Natural killer cell treated with Interleukin-12 subunit alpha and Interleukin-12 subunit beta and Interleukin-15 and Interleukin-18, amount 100 ng/mL, for 72 hours (primary cell): ENCODE measurements at places on chromosomes 7 and 10. TPM values are rescaled to one million over a fixed set of nuclear protein-coding genes. Genes with fewer than 3 reads are reported as not detected.
A peak's percentile ranks its signal among the peaks of the same experiment; 100 is the strongest.

GRCh38 chr10:30366829-30367228 is 17.8 kb upstream of the MTPAP start:
- peaks cover 2% of the 10 kb centered on the region for H3K27me3 ChIP-seq
- no peaks in the 10 kb centered on the region for H3K4me1 ChIP-seq
- no peak for DNase-seq
- no peak overlapping the region for H3K4me3 ChIP-seq
- no peaks in the 10 kb centered on the region for H3K36me3 ChIP-seq
- H3K27ac ChIP-seq, result no peak overlapping the region

DNA sequence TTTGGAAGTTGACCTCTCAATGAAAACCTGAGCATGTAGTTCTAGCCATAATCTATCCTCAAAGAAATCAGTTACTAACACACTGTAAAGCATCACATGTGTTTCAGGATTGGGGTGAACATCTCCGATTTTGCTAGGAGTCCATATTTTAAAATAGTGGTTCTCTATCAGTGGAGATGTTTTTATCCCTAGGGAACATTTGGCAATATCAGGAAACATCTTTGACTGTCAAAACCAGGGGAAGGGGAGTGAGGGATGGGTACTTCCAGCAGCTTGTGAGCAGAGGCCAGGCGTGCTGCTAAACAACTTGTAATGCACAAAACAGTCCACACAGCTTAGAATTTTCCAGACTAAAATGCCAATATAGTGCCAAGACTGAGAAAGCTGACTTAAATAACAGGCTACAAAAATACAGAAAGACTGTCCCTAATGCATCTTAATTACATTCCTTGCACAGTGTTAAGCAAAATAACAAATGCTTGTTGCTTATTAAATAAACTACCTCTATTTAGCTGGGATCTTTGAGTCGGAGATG is 120.9 kb downstream of the CRPPA start:
- H3K4me1 ChIP-seq, result no peaks in the 10 kb centered on the region
- no peak overlapping the region for H3K27ac ChIP-seq
- H3K4me3 ChIP-seq, result no peak overlapping the region
- H3K27me3 ChIP-seq, result no peaks in the 10 kb centered on the region
- no peak for DNase-seq
- H3K36me3 ChIP-seq, result no peaks in the 10 kb centered on the region

GRCh38 chr7:115707258-115708012 is 323.1 kb downstream of the TFEC start:
- H3K36me3 ChIP-seq, result no peaks in the 10 kb centered on the region
- no peak overlapping the region for H3K27ac ChIP-seq
- H3K4me1 ChIP-seq, result no peaks in the 10 kb centered on the region
- H3K27me3 ChIP-seq, result no peaks in the 10 kb centered on the region
- DNase-seq, result no peak

- peak overlapping the region; percentile 84 for H3K27ac ChIP-seq
- H3K27me3 ChIP-seq, result no peaks in the 10 kb centered on the region
- H3K36me3 ChIP-seq, result no peaks in the 10 kb centered on the region
- peak overlapping the region; percentile 91 for H3K4me3 ChIP-seq
These were observed 831 bp downstream of the ZKSCAN5 start for GRCh38 chr7:99505324-99505662.

DNA sequence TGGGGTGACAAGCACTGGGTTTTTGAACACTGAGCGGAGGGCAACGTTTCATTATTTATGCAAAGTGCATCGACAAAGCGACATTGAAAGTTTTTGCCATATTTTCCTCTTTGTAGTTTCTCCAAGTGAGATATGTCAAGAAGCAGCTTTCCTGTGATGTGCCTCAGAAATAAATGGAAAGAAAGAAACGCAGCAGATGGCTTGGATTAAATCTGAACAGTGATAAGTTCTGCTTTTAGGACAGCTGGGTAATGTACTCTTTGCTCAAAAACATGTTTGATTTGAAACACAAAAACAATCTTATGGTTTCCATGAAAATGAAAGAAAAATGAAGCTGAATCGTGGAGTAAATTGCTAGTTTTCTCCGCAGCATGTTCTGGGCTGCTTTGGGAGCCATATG is 166.3 kb downstream of the PTPRN2 start:
- DNase-seq, result no peak
- H3K4me3 ChIP-seq, result no peak overlapping the region
- peaks cover 6% of the 10 kb centered on the region for H3K36me3 ChIP-seq
- H3K27ac ChIP-seq, result no peak overlapping the region
- peaks cover 7% of the 10 kb centered on the region for H3K27me3 ChIP-seq
- no peaks in the 10 kb centered on the region for H3K4me1 ChIP-seq

- no peak overlapping the region for H3K27ac ChIP-seq
- H3K27me3 ChIP-seq, result no peaks in the 10 kb centered on the region
- no peak for DNase-seq
- no peaks in the 10 kb centered on the region for H3K36me3 ChIP-seq
- no peak overlapping the region for H3K4me3 ChIP-seq
These were observed 562.7 kb downstream of the PTPRN2 start for GRCh38 chr7:158024881-158025280.

GRCh38 chr7:70043015-70043538 is 444.8 kb downstream of the AUTS2 start:
- peaks cover 3% of the 10 kb centered on the region for H3K4me1 ChIP-seq
- no peak for DNase-seq
- H3K4me3 ChIP-seq, result no peak overlapping the region
- no peaks in the 10 kb centered on the region for H3K36me3 ChIP-seq
- no peak overlapping the region for H3K27ac ChIP-seq

GRCh38 chr10:5570979-5571810 is 46.4 kb downstream of the CALML3 start:
- H3K4me1 ChIP-seq, result peaks cover 12% of the 10 kb centered on the region
- H3K4me3 ChIP-seq, result no peak overlapping the region
- no peak overlapping the region for H3K27ac ChIP-seq
- DNase-seq, result no peak

DNA sequence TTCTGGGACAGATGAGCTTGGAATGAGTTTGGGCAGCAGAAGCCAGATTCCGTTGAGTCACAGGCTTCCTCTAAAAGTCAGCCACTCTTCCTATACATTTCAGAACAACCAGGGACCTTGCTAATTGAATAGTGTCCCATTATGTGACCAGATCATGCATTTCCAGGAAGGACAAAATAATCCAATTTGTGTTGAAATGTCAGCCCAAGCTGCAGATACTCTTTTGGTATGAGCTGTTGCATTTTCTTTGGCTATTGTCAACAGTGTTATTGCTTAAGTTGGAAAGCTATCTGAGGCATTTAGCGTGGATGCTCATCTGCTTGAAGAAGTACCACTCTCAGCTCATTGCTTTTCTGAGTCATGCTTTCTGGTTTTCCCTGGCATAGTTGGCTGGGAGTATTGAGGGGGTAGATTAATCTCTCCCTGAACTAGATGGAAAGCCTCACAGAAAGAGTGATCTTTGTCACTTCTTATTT is 223.7 kb upstream of the HABP2 start:
- peaks cover 5% of the 10 kb centered on the region for H3K36me3 ChIP-seq
- peaks cover 7% of the 10 kb centered on the region for H3K4me1 ChIP-seq
- no peak for DNase-seq
- no peak overlapping the region for H3K27ac ChIP-seq

GRCh38 chr7:154937837-154938236 is 65.1 kb downstream of the PAXIP1 start:
- H3K27me3 ChIP-seq, result no peaks in the 10 kb centered on the region
- H3K36me3 ChIP-seq, result peaks cover 18% of the 10 kb centered on the region
- no peak overlapping the region for H3K4me3 ChIP-seq
- H3K4me1 ChIP-seq, result peaks cover 3% of the 10 kb centered on the region

DNA sequence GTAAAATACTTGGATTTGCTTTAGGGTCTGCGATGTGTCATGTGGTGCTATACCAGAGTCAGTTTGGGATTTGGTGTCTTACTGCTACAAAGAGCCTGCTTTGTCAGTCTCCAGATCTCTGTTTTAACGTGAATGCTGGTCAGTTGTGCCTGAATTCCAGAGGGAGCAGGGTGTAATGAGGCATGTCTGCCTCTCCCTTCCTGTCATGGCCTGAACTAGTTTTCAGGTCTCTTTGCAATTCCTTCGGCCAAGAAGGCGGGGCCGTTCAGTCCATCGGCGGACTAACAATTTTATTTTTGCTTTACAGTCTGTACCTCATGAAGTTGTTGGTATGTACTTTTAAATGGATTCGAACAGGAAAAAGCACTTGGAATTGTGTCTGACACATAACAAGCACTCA is 465.1 kb upstream of the ADARB2 start:
- DNase-seq, result no peak
- no peak overlapping the region for H3K4me3 ChIP-seq
- H3K27me3 ChIP-seq, result no peaks in the 10 kb centered on the region
- no peak overlapping the region for H3K27ac ChIP-seq
- H3K36me3 ChIP-seq, result no peaks in the 10 kb centered on the region

DNA sequence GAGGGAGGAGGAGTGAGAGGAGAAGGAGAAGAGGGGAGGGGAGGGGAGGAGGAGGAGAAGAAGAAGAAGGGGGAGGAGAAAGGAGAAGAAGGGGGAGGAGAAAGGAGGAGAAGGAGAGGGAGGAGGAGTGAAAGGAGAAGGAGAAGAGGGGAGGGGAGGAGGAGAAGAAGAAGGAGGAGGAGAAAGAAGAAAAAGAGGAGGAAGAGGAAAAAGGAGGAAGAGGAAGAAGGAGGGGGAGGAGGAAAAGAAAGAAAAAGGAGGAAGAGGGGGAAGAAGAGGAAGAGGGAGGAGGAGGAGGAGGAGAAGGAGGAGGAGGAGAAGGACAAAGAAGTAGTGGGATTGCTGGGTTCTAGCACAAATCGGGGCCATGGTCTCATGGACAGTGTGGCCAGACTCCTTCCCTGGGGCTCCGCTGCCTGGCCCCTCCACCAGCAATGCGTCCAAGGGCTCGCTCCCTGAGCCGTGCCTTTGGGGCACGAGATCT is 4.2 kb upstream of the MAFK start:
- H3K4me3 ChIP-seq, result no peak overlapping the region
- peaks cover 4% of the 10 kb centered on the region for H3K27me3 ChIP-seq
- no peak overlapping the region for H3K27ac ChIP-seq
- no peaks in the 10 kb centered on the region for H3K36me3 ChIP-seq
- no peak for DNase-seq
- H3K4me1 ChIP-seq, result peaks cover 2% of the 10 kb centered on the region

DNA sequence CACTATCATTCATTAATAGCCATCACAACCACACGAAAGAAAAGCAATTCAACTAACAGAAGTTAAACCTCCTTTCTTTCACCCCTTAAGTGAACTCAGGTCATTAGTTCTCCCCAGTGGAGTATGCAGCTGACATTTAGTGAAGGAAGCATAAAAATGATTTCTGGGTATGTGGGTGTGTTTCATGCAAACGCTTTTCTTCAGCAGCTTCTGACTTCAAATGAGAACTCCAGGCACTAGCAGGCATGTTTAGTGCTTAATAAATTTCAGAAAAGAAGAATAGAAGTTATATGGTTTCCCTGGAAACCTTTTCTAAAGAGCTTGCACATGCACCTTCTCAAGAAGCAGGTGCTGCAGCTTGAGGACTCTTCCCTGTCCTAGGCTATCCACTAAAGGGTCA is 62.5 kb downstream of the PIK3CG start:
- no peaks in the 10 kb centered on the region for H3K4me1 ChIP-seq
- H3K27me3 ChIP-seq, result no peaks in the 10 kb centered on the region

- H3K4me1 ChIP-seq, result no peaks in the 10 kb centered on the region
- no peak for DNase-seq
- H3K4me3 ChIP-seq, result no peak overlapping the region
- no peak overlapping the region for H3K27ac ChIP-seq
- H3K27me3 ChIP-seq, result no peaks in the 10 kb centered on the region
These were observed 106.4 kb upstream of the IMMP2L start for GRCh38 chr7:111668711-111669110.

GRCh38 chr7:130950741-130951140 is 216.7 kb upstream of the KLF14 start:
- no peak overlapping the region for H3K4me3 ChIP-seq
- no peak overlapping the region for H3K27ac ChIP-seq
- peaks cover 49% of the 10 kb centered on the region for H3K36me3 ChIP-seq
- peaks cover 55% of the 10 kb centered on the region for H3K4me1 ChIP-seq

DNA sequence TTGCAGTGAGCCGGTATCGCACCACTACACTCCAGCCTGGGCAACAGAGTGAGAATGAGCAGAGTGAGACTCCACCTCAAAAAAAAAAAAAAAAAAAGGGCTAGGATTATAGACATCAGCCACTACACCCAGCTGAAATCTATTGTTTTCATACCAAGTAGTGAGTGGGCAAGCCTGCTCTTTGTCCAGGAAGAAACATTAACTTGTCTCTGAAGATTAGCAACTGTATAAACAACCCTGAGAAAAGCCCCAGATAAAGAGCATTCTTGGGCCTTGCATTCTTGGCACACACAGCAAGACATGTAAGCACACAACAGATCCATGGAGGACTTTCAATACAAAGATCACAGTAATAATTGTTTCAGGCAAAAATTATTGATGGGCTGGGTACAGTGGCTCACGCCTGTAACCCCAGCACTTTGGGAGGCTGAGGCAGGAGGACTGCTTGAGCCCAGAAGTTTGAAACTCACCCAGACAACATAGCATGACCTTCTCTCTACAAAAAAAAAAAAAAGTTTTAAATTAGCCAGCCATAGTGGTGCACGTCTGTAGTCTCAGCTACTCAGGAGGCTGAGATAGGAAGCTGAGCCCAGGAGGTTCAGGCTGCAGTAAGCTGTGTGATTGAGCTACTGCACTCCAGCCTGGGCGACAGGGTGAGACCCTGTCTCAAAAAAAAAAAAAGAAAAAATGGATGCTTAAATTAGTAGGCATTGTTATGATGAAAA is 4.4 kb downstream of the PSPH start:
- no peaks in the 10 kb centered on the region for H3K36me3 ChIP-seq
- peak overlapping the region; percentile 64 for H3K27ac ChIP-seq
- no peak overlapping the region for H3K4me3 ChIP-seq
- H3K27me3 ChIP-seq, result no peaks in the 10 kb centered on the region

GRCh38 chr7:19709249-19709578 is 377 bp upstream of the POLR1F start:
- DNase-seq, result no peak
- H3K36me3 ChIP-seq, result no peaks in the 10 kb centered on the region
- peaks cover 30% of the 10 kb centered on the region for H3K4me1 ChIP-seq
- peak overlapping the region; percentile 84 for H3K27ac ChIP-seq

GRCh38 chr10:101607124-101607523 is 19.0 kb downstream of the DPCD start:
- no peaks in the 10 kb centered on the region for H3K27me3 ChIP-seq
- DNase-seq, result no peak
- no peaks in the 10 kb centered on the region for H3K36me3 ChIP-seq
- peaks cover 9% of the 10 kb centered on the region for H3K4me1 ChIP-seq

- H3K27me3 ChIP-seq, result no peaks in the 10 kb centered on the region
- H3K4me3 ChIP-seq, result no peak overlapping the region
- no peaks in the 10 kb centered on the region for H3K36me3 ChIP-seq
- no peak overlapping the region for H3K27ac ChIP-seq
- no peak for DNase-seq
These were observed 44.9 kb downstream of the VIPR2 start for GRCh38 chr7:159099711-159100231.

GRCh38 chr10:91694170-91694794 is 61.4 kb upstream of the PPP1R3C start:
- H3K4me3 ChIP-seq, result no peak overlapping the region
- no peak for DNase-seq
- H3K27me3 ChIP-seq, result peaks cover 5% of the 10 kb centered on the region
- peaks cover 6% of the 10 kb centered on the region for H3K4me1 ChIP-seq

Gene RAB19
- 1.9 TPM for total RNA-seq

Gene SAP25
- 25.2 TPM for total RNA-seq

Gene ADRA2A
- not detected for total RNA-seq

Gene CRPPA
- total RNA-seq, result 2.1 TPM

Gene MOGAT3
- not detected for total RNA-seq

Gene SIRT1
- total RNA-seq, result 23.2 TPM

Gene LRRD1
- total RNA-seq, result not detected
